ENCODE measurements at places on chromosomes 16 and 17.
A peak's percentile ranks its signal among the peaks of the same experiment; 100 is the strongest.

- peak; percentile 46 for DNase-seq
These were observed 132.7 kb downstream of the CCDC182 start for GRCh38 chr17:57612202-57613071.

- DNase-seq: no peak
These were observed 26.3 kb upstream of the SSTR5 start for GRCh38 chr16:1045993-1046911.

DNA sequence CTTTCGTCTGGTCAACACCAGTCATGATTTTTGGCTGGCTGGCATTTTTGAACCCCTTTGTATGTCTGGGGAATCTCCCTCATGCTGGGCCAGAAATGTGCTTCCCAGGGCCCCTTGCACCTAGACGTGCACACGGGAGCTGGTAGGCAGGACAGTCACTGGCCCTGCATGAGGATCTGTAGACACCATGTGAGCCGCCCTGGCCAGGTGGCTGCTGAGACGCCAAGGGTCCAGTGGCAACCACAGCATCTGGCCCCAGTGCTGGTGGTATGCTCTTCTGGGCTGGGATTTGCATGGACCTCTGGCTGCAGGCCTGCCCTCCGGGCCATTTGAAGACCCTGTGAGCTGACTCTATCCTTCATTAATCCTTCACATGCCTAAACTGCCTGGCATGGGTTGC lies 67.5 kb downstream of the NT5M start:
- no peak for DNase-seq

GRCh38 chr17:21013983-21014382 lies 28.8 kb downstream of the USP22 start:
- DNase-seq: no peak

GRCh38 chr17:75591722-75592302 lies 4.2 kb downstream of the MYO15B start:
- DNase-seq: no peak

Measured in NCI-H510A (cell line).